ENCODE measurements at places on chromosomes 13 and 19.

- DNase-seq, result no peak
Observed at GRCh38 chr13:111359237-111359915, 38.9 kb downstream of the TEX29 start.

- no peak for DNase-seq
Observed at GRCh38 chr13:30400376-30400775, 21.9 kb upstream of the UBE2L5 start.

DNA sequence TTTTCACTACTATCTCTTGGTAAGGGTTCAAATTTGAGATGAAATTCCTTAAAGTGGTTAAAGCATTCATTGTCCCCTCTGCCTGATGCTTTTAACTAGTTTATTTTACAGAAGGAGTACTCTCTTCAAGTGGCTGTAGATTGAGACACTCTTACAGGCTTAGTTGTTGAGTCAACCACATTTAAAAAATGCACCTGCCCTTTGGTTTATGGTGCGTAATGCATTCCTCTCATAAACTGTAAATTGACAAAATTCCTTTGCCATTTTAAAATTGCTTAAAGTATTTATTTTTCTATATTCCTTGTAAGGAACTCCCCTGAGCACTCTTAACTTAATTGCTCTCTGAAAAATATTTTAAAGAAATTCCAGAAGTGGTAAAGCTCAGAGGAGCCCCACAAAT, 826 bp upstream of the GPC5 start:
- DNase-seq, result no peak

GRCh38 chr19:46484656-46485055, 11.0 kb downstream of the PNMA8B start:
- no peak for DNase-seq

GRCh38 chr13:30991184-30991583, 58.7 kb downstream of the TEX26 start:
- no peak for DNase-seq

DNA sequence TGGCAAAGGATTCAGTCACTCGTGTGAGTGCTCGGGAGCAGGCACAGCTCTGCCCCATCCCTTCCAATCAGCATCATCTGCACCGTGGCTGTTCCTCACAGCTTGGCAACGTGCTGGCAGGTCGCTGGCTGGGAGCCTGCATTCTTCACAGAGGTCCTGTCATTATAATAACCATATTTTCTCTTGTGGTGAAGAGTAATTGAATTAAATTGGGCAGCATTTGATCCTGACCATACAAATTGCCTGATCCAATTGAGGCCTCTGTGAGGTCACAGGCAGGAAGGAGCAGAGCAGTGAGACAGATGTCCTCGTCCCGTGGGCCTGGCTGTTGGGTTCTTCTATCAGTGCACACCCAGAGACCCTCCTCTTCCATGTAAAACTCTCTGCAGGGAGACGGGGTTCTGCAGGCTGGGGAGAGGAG, 407.8 kb downstream of the COG6 start:
- no peak for DNase-seq

DNA sequence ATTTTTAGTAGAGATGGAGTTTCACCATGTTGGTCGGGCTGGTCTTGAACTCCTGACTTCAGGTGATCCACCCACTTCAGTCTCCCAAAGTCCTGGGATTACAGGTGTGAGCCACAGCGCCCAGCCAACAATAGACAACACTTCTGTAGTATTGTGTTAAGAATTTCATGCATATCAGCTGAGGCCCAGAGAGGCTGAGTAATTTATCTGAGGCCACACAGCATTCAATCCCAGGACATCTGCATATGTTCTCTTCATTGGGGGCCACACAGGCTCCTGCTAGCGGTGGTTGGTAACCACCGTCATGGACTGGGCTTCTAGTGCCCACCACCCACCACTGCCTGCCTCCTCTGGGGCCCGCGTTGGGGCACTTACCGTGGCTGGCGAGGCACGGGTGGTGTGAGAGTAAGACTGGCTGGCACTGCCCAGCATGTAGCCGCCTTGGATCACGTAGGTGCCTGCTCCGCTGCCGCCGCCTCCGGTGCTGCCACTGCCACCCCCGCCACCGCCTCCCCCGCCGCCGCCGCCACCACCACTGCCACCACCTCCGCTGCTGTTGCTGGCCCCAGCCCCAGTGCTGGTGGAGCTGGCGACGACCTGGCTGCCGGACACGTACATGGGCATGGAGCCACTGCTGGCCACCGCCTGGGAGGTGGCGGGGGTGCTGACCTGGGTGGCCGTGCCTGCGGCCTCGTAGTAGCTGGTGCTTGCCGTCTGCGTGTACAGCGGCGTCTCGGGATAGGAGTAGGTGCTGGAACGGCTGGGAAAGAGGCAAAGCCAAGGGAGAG, 20.3 kb downstream of the DCAF15 start:
- DNase-seq, result no peak

GRCh38 chr19:44050740-44051649, 841 bp upstream of the ZNF223 start:
- DNase-seq, result no peak

GRCh38 chr13:51361106-51361505, 21.6 kb downstream of the SERPINE3 start:
- DNase-seq, result no peak

DNA sequence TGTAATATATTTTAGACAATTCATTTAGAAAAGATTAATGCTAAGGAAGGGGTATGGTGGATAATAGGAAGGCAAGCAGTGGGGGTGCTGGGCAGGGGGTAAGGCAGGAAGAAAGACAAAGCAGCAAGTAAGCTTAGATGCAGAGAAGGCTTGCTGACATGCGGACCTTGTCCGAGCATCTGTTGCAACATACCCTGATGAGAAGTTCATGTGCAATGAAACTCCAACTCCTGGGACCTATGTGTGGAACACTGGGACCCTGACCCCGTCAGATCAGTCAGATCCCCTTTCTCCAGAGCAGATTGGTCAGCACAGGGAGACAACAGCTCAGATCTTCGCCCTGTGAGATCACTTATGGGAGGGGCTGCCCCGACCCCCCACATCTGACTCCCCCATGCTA, 71.3 kb upstream of the ZNF599 start:
- no peak for DNase-seq

DNA sequence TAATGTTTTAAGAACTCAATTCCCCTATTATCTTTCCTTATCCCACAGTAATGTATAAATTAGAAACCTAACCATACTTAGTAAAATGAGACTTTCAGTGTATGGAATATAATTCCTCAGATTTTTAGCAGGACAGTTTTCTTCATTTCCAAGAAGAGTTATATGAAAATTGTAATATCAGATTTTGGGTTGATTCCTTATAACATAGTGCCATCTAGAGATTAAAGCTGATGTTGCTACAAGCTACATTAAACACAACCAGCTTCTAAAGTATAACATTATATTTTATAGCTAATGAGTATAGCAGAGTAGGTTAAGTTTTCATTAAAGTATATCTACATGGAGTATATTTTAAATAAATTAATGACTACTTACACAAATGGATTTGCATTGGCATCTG, 99.7 kb upstream of the MIR17HG start:
- no peak for DNase-seq

DNA sequence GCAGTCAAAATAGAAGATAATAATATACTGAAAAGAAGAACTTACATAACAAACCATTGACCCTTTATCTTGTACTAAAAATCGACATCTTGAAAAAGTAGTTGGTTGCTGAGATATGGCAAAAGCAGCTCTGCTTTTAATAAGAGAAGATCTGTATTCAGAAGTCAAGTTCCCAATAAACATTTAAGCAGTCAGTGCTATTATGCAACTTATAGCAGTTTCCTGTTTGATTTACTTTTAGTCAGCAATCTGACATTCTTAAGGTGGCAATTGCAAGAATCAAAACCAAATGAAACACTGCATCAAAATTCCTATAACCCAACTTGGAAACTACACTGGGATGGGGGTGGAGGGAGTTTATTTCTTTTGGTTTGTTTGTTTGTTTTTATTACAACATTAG, 165.5 kb downstream of the TBC1D4 start:
- DNase-seq, result no peak

DNA sequence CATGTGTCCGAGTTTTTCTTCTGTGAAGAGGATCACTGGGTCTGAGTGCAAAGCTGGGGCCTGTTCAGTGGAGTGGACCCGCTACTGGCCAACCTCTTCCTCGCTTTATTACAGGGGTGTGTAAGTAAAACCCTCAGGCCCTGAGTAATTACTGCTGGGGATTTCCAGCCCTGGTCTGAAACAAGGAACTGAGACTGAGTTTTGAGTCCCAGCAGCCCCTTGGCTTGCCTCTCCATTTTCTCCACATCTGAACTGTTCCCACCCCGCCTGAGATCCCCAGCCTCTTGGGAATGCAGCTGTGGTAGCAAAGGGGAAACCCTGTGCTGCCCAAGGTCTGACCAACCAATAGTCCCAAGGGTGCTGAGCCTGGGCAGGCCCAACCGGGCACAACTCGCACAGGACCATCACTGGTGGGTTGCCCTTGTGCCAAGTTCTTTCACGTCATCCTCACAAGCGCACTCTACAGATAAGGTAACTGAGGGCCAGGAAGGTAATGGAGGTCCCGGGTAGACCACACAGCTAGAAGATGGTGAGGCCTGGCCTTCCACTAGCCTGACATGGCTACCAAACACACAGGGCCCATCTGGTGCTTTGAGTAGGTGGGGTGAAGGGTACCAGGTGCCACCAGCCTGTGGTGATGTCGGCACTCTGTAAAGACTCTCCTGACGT, 13.7 kb upstream of the SLC35E1 start:
- DNase-seq, result no peak

- DNase-seq, result no peak
Observed at GRCh38 chr13:95652244-95652764, 7.8 kb upstream of the DZIP1 start.
